ENCODE measurements at places on chromosomes 2 and 18. TPM values are rescaled to one million over a fixed set of nuclear protein-coding genes. Genes with fewer than 3 reads are reported as not detected.
A peak's percentile ranks its signal among the peaks of the same experiment; 100 is the strongest.

GRCh38 chr2:119352357-119352756 lies 14.3 kb downstream of the C2orf76 start:
- DNase-seq: no peak

- DNase-seq: peak; percentile 57
Measured at GRCh38 chr2:10245021-10245420, 57.7 kb upstream of the HPCAL1 start.

DNA sequence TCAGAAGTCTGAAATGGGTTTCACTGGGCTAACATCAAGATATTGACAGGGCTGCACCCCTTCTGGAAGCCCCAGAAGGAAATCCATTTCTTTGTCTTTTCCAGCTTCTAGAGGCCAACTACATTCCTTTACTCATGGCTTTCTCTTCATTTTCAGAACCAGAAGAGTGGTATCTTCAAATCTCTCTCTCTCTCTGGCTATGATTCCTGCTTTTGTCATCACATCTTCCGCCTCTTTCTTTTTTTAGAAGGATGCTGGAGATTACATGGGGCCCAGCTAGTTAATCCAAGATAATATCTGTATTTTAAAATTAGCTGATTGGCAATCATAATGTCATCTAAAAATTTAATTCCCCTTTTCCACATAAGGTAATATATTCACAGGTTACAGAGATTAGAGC lies 23.8 kb downstream of the COL5A2 start:
- DNase-seq: no peak

Gene MATN3
- not detected for polyA plus RNA-seq

- no peak for DNase-seq
Measured at GRCh38 chr18:7927119-7927518, 360.0 kb downstream of the PTPRM start.

GRCh38 chr2:187369471-187369870 lies 78.6 kb downstream of the CALCRL start:
- no peak for DNase-seq

DNA sequence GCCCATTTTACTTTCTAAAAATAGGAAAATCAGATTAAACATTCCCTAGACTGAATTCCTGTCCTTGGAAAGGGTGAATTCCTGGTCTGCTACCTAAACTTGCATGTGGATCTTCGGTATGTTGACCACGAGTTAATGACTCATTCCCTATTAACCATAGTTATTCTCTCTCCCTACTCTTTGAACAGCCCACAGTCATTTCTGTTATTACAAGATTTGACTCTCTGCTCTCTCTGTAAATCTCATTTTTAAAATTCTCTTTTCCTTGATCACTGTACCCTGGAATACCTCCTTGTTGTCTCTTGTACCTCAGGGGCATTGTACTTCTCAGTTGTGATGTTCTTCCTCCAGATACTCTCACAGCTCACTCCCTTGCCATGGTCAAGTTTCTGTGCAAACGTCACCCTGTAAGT lies 92.0 kb upstream of the GULP1 start:
- no peak for DNase-seq

Gene STPG4
- 0.12 TPM for polyA plus RNA-seq

GRCh38 chr18:44798433-44799048 lies 117.9 kb downstream of the SETBP1 start:
- no peak for DNase-seq

Gene RGPD4
- polyA plus RNA-seq: not detected

DNA sequence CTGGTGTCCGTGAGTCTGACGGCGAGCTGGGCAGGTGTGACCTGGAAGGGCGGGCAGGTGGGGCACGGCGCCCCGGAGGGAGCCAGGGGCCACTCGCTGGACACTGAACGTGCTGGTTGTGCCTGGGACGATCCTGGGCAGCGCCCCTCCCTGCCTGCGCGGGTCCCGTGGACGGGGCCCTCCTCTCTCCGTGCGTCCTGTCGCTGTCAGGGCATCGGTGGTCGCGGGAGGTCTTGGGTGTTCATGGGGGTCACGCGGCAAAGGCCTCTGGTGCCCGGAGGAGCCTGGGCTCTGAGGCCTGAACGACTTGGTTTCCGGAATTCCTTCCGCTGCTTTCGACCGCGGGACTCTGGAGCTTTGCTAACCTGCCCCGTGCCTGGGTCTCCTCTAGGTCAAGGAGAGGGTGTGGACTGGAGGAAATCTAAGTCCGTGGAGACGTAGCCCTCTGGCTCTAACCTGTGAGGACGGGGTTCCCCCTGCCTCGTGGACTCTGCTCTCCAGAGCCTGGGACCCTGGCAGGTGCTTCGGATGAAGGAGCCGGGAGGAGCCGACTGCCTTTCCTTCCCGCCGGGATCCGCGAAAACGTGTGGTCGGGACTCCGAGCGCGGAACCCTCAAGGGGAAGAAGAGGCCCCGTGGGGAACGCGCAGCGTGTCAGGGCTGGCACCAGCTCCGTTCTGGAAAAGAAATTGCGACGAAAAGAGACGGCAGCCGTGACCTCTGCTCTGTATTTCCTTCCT lies 14.7 kb downstream of the SOX11 start:
- DNase-seq: no peak
